MCF 10A (cell line): ENCODE measurements at places on chromosomes 2 and 18. TPM values are rescaled to one million over a fixed set of nuclear protein-coding genes. Genes with fewer than 3 reads are reported as not detected.
A peak's percentile ranks its signal among the peaks of the same experiment; 100 is the strongest.

GRCh38 chr2:197672371-197672893 is 3.0 kb downstream of the RFTN2 start:
- H3K4me3 ChIP-seq, result no peak overlapping the region
- no peak for DNase-seq
- peaks cover 6% of the 10 kb centered on the region for H3K4me1 ChIP-seq
- peaks cover 11% of the 10 kb centered on the region for H3K27me3 ChIP-seq
- no peak overlapping the region for H3K27ac ChIP-seq

- no peaks in the 10 kb centered on the region for H3K27me3 ChIP-seq
- no peak overlapping the region for H3K27ac ChIP-seq
- H3K36me3 ChIP-seq, result peaks cover 5% of the 10 kb centered on the region
- H3K4me3 ChIP-seq, result no peak overlapping the region
- no peaks in the 10 kb centered on the region for H3K4me1 ChIP-seq
- DNase-seq, result no peak
These were observed 56.4 kb downstream of the NPAS2 start for GRCh38 chr2:100876231-100876860.

DNA sequence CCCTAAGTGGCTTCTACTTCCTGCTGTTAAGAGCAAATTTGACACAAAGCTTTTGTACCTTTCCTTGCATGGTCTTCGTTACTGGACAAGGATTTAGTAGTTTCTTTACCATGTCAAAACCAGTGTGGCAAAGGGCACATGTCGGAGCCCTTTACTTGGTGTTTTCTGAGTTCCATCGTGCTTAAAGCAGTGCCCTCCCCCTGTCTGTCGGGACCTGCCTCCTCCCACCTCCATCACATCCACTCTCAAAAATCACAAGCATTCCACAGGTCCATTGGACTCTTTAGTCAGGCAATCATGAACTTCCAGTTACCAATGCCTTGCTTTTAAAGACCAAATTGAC is 763 bp downstream of the CCDC141 start:
- H3K27me3 ChIP-seq, result no peaks in the 10 kb centered on the region
- no peak overlapping the region for H3K27ac ChIP-seq
- no peaks in the 10 kb centered on the region for H3K36me3 ChIP-seq
- no peak overlapping the region for H3K4me3 ChIP-seq
- DNase-seq, result no peak

GRCh38 chr2:205754924-205755321 is 72.6 kb downstream of the NRP2 start:
- H3K4me3 ChIP-seq, result no peak overlapping the region
- H3K27me3 ChIP-seq, result no peaks in the 10 kb centered on the region
- H3K4me1 ChIP-seq, result peaks cover 38% of the 10 kb centered on the region
- no peak overlapping the region for H3K27ac ChIP-seq
- H3K36me3 ChIP-seq, result no peaks in the 10 kb centered on the region

- H3K36me3 ChIP-seq, result no peaks in the 10 kb centered on the region
- DNase-seq, result no peak
- no peaks in the 10 kb centered on the region for H3K4me1 ChIP-seq
- no peak overlapping the region for H3K27ac ChIP-seq
These were observed 90.9 kb downstream of the LOXHD1 start for GRCh38 chr18:46566111-46566510.

The MSTN gene
- total RNA-seq, result 0.09 and 0.10 TPM in 2 replicates

GRCh38 chr2:155372969-155373368 is 674.5 kb downstream of the KCNJ3 start:
- H3K4me3 ChIP-seq, result no peak overlapping the region
- H3K36me3 ChIP-seq, result peaks cover 5% of the 10 kb centered on the region
- H3K27ac ChIP-seq, result no peak overlapping the region
- H3K27me3 ChIP-seq, result peaks cover 18% of the 10 kb centered on the region

GRCh38 chr2:6944555-6944954 is 27.3 kb downstream of the RNF144A start:
- no peaks in the 10 kb centered on the region for H3K4me1 ChIP-seq
- no peak overlapping the region for H3K27ac ChIP-seq
- H3K27me3 ChIP-seq, result peaks cover 65% of the 10 kb centered on the region
- H3K4me3 ChIP-seq, result no peak overlapping the region
- H3K36me3 ChIP-seq, result no peaks in the 10 kb centered on the region
- DNase-seq, result no peak

The ZBTB7C gene
- total RNA-seq, result 0.42 and 0.69 TPM in 2 replicates

The CKAP2L gene
- total RNA-seq, result 14.7 and 21.6 TPM in 2 replicates

The UGT1A10 gene
- not detected in 2 replicates for total RNA-seq

The PARD6G gene
- 8.1 and 8.2 TPM in 2 replicates for total RNA-seq

GRCh38 chr18:79387214-79387613 is 8.5 kb upstream of the NFATC1 start:
- no peak for DNase-seq
- H3K4me3 ChIP-seq, result no peak overlapping the region
- H3K36me3 ChIP-seq, result peaks cover 14% of the 10 kb centered on the region
- H3K4me1 ChIP-seq, result no peaks in the 10 kb centered on the region
- no peak overlapping the region for H3K27ac ChIP-seq

DNA sequence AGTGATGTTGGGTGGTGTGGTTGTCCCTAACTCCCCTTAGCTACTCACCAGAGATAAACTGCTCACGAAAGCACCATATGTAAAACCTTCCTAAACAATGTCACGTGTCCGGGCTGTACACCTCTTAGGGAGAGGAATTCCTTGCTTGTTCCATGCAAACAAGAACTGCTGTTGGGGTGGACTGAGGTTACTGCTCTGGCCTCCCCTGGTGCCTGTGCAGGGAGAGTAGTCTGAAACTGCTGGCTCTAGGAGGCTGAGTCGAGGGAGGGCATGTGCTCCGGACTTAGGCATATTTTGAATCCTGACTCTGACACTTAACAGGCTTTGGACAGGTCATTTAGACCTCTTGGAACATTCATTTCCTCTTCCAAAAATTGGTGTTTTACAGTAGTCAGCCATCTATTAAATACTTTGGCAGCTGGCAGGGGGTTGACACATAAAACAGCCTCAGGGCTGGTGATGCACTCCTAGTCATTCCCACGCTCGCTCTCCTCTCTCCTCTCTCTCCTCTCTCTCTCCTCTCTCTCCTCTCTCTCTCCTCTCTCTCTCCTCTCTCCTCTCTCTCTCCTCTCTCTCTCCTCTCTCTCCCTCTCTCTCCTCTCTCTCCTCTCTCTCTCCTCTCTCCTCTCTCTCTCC is 10.6 kb downstream of the THNSL2 start:
- DNase-seq, result peak; percentile 82
- H3K27me3 ChIP-seq, result no peaks in the 10 kb centered on the region
- peak overlapping the region; percentile 54 for H3K27ac ChIP-seq

GRCh38 chr2:234841321-234842015 is 110.3 kb upstream of the SH3BP4 start:
- H3K27ac ChIP-seq, result no peak overlapping the region
- H3K27me3 ChIP-seq, result no peaks in the 10 kb centered on the region
- no peaks in the 10 kb centered on the region for H3K36me3 ChIP-seq
- DNase-seq, result no peak

The NTSR2 gene
- total RNA-seq, result not detected in 2 replicates

- no peaks in the 10 kb centered on the region for H3K36me3 ChIP-seq
- no peak overlapping the region for H3K4me3 ChIP-seq
- H3K27me3 ChIP-seq, result peaks cover 25% of the 10 kb centered on the region
- peaks cover 5% of the 10 kb centered on the region for H3K4me1 ChIP-seq
- H3K27ac ChIP-seq, result no peak overlapping the region
- DNase-seq, result no peak
These were observed 17.2 kb upstream of the GYPC start for GRCh38 chr2:126638746-126639145.

The CDH7 gene
- total RNA-seq, result not detected in 2 replicates

DNA sequence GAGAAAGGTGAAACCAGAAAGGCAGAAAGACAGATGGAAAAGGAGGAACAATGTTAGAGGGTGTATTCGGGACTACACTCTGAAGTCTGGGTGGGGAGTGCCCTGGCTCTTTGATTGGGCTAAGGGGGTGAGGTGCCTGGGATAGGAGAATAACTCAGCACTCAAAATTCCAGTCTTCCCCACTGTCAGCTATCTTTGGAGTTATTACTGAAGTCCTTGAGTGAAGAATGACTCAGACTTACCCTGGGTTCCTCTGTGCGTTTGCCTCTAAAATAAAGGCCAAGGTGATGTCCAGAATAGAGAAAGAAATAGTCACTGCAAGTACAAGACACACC is 151.8 kb upstream of the SERPINE2 start:
- no peak overlapping the region for H3K27ac ChIP-seq
- no peaks in the 10 kb centered on the region for H3K36me3 ChIP-seq
- no peak for DNase-seq
- no peaks in the 10 kb centered on the region for H3K4me1 ChIP-seq

GRCh38 chr2:20877960-20878359 is 55.1 kb upstream of the LDAH start:
- no peaks in the 10 kb centered on the region for H3K36me3 ChIP-seq
- DNase-seq, result no peak
- no peak overlapping the region for H3K4me3 ChIP-seq
- peaks cover 33% of the 10 kb centered on the region for H3K27me3 ChIP-seq
- no peaks in the 10 kb centered on the region for H3K4me1 ChIP-seq
- H3K27ac ChIP-seq, result no peak overlapping the region

GRCh38 chr2:5898667-5899066 is 206.5 kb downstream of the SOX11 start:
- H3K27me3 ChIP-seq, result no peaks in the 10 kb centered on the region
- DNase-seq, result no peak
- H3K4me1 ChIP-seq, result no peaks in the 10 kb centered on the region
- H3K4me3 ChIP-seq, result no peak overlapping the region

The UGT1A4 gene
- 0.12 TPM in 1 of 2 replicates, not detected in the other for total RNA-seq

DNA sequence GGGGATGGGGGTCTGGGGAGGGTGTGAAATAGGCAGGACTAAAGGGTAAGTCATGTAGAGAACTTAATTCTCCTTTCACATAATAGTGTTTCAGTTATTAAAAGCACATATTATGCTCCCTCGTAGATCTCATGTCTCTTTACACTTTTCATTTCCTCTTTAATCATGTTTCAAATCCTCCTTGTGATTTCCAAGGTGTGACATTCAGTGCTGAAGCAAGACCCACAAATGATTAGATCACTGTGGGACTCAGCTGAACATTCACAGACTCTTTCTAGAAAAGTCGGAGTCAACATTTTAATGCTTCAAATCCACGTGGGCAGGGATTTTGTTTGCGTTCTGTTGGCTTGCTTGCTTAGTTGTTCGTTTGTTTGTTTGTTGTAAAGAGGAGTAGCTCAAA is 34.7 kb upstream of the CALCRL start:
- no peaks in the 10 kb centered on the region for H3K4me1 ChIP-seq
- no peaks in the 10 kb centered on the region for H3K27me3 ChIP-seq
- DNase-seq, result no peak
- no peak overlapping the region for H3K4me3 ChIP-seq
- H3K36me3 ChIP-seq, result peaks cover 45% of the 10 kb centered on the region
- H3K27ac ChIP-seq, result no peak overlapping the region
